ENCODE measurements at places on chromosomes 4 and X.

GRCh38 chr4:44493924-44494323, 45.3 kb upstream of the KCTD8 start:
- no peak for ATAC-seq

DNA sequence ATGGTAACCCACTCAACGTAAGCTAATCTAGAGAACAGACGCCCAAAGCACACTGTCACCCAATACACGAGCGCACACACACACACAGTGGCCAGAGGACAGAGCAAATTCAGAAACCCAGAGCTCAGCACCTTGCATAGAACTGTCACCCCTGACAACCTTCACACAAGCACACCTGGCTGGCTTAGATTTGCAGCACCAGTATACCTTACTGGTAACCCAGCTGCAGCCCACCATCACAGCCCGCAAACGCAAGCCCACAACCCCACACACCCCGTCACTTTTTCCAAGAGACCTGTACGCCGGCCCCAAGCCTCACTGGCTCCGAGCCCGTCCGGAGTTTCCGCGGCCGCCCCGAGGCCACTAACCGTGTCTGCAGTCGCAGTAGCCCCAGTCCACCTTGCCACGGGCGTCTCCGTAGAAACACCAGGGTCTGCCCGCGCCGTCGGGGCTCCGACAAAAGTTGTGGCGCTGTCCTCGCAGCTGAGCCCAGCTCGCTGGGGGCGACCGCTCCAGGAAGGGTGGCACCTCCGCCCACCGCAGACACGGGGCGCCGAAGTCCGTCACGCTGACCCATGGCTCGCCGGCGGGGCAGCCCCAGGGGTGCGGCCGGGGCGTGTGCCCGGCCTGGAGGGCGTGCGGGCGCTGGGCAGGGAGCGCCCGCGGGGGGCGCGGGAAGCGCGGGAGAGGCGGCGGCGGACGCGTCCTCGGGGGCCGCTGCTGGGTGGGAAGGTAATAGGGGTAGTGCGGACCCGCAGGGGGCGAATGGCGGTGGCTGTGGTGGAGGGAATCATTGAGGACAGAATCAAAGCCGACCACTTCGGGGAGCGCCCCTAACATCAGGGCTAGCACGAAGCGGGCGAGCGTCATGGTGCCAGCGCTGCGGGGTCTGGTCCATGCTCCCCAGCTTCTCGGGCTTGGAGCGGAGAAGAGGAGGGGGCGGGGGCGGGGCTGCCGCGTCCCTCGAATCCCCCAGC, 664 bp downstream of the PRSS12 start:
- no peak for ATAC-seq

- ATAC-seq = no peak
These were observed 474.7 kb downstream of the TRIML1 start for GRCh38 chr4:188613976-188614375.

GRCh38 chrX:69286565-69286906, 121.3 kb upstream of the PJA1 start:
- ATAC-seq = no peak

DNA sequence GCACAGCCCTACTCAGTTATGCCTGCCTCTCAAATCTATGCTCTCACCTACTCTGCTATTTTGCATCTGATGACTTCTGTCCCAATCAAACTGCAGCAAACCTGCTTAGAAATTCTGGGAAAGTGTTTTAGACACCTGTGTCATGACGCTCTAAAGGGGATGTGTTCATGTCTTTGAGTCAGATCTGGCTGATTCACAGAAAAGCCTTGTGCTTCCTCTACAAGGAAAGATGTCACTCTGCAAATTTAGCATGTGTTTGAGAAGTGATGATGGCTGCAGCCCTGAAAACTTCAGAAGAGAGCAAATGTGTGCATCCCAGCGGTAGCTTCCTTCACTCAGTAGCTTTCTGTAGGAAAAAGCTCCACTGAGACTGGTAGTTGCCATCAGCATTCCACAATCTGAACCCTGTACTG, 235.4 kb downstream of the MGST2 start:
- peak; percentile 65 for ATAC-seq

DNA sequence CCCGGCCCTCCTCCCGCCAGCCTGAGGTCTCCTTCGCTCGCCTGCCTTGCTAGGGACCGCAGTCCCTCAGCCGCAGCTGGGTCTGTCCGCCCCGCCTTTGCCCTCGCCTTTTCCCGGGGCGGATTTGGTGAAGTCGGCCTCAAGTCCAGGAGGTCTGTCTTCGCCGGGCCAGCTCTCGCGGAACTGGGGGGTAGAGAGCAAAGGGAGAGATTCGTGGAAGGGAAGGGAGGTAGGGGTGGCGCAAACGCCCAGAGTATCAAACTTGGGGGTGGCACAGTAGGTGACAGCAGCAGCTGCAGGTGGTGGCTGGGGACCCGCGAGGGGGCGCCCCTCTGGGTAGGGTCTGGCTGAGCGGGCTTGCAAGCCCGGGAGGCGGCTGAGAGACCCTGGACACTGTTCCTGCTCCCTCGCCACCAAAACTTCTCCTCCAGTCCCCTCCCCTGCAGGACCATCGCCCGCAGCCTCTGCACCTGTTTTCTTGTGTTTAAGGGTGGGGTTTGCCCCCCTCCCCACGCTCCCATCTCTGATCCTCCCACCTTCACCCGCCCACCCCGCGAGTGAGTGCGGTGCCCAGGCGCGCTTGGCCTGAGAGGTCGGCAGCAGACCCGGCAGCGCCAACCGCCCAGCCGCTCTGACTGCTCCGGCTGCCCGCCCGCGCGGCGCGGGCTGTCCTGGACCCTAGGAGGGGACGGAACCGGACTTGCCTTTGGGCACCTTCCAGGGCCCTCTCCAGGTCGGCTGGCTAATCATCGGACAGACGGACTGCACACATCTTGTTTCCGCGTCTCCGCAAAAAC, at the start of gene NPY2R:
TSS of gene NPY2R (plus strand) at position 379 of the 797 bp plus-strand sequence. CDS start 5,304 bp downstream, outside the sequence.
- ATAC-seq = no peak

DNA sequence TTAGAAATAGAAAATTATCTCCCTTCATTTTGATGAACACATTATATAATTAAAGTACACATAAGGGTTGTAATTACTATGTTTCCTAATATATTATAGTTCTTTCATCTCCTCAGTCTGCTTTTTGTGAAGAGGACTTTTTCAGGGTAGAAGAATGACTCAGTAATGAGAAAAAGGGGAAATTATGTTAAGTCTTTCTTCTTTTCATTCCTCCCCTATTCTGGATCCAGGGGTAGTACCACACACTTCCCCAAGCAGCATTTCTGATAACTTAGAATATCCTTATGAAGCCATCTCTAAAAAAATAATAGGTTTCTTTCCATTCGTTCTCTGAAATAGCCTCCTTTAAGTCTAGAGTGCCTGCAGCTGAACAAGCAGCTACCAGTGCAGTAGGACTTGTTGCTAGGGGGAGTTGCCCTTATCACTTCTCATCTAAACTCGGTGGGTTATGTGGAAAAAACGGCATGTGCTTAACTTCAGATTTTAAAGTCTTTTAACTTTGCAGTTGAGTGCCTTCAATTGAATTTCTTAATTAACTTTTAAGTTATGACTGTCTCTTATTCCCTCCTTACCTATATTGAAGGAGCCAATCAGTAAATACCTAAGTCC, 184.8 kb downstream of the ARHGAP24 start:
- ATAC-seq = no peak

GRCh38 chr4:77613267-77613666, 7.6 kb downstream of the CXCL13 start:
- no peak for ATAC-seq

DNA sequence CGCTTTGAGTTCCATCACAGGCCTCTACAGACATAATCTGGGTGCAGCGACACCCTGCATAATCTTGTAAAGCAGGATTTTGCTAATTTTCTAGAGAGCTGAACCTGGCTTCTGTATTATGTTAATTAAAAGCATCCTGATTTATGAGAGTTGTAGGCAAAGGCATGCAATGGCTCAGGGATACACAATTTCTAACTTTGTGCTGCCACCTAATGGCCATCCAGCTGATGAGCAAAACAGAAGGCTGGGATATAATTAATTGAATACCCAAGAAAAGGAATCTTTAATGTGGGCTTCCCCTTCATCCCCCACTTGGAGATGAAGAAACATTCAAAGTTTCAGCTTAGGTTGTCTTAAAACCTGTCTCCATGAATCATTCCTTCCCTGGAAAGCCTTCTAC, 78.1 kb downstream of the BMP15 start:
- no peak for ATAC-seq

Measured in activated CD4-positive, CD25-positive, alpha-beta regulatory T cell treated with anti-CD3 and anti-CD28 coated beads, Interleukin-2, amount 50 U/mL, for 24 hours (primary cell).